Retina (tissue), 1 donor: ENCODE measurements at places on chromosomes 13 and 19.
A peak's percentile ranks its signal among the peaks of the same experiment; 100 is the strongest.

DNA sequence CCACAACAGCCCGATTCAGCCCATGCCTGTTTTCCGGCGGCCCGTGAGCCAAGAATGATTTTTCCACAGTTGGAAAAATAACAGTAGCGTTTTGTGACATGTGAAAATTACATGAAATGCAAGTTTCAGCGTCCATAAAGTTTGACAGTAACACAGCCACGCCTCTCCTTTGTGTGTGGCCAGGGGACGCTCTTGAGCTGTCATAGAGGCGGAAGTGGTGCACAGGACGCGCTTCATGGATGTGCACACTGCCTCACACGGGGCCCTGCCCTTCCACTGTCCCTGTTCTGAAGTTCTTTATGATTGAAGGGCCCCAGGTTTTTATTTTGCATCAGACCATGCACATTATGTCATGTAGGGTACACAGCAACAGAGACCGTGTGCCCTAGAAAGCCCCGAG, 12.4 kb upstream of the ELAVL1 start:
- no peak for DNase-seq

DNA sequence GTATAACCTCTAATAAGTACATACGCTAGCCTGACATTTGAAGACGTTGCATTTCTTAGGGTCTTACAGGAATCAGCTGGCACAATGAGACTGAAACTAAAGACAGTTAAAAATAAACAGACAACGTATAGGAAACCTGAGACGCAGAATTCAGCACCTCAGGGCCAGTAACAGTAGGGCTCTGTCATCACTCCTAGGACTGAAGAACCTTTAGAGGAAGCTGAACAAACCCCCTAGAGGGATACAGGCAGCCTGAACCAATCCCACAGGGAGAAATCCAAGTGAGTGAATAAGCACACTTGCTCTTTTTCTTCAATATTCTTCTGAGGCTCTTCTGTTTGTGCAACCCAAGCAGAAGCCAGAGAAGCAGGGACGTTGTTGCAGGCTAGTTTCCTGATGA, 53.9 kb upstream of the KLHL1 start:
- DNase-seq = no peak

DNA sequence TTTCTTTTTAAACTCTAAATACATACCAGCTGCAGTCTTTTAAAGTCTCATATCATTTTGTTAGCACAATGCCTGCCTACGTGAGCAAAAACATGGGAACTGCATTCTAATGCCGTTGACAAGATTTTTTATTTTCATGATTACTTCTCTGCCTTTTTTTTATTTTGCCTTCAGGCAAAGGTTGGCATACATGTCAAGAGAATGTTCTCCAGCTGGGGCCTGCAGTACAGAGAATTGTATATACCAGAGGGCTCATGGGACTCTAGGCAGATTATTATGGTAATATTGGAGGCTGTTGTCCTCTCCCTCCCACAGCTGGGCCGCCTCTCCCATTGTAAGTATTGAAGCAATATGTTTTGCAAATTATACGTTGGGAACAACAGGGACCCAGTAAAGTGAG, 53.9 kb upstream of the OBI1 start:
- no peak for DNase-seq

- DNase-seq = no peak
Observed at GRCh38 chr13:91909617-91910016, 511.2 kb downstream of the GPC5 start.

- DNase-seq = no peak
Observed at GRCh38 chr13:22077205-22077683, 406.4 kb downstream of the FGF9 start.

DNA sequence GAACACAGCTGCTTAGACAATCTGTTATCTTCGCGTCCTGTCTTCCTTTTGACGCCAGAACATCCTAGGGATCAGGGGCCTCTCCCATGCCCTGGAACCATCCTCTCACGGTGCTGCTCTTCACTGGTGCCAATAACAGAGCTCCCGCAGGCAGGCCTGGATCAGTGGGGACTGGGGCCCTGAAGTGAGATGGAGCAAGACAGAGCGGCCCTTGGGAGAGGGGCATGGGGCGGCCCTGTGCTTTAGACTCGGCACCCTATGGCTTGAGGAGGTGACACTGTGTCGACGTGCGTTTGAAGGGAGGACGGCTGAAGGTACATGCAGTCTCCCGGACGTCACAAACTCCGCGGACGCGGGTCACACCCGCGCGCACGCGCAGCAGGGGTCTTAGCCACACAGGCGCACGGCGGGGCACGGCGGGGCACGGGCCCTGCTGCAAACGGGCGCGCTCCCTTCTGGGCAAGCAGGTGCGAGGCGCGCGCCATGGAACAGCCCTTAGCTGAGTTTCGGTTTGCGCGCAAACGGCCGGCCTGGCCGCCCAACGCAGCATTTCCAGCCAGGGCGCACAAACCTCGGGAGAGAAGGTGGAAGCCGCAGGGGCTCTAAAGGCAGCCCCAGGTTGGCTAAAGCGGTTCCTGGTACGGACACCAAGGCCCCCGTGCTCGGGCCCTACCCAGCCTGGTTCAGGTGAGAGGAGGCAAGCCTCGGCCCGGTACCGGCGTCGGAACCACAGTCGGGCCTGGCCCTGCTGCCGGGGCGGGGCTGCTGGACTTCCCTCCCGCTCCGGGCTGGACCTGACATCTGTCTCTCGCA, 16.5 kb upstream of the RNF17 start:
- peak; percentile 80 for DNase-seq

DNA sequence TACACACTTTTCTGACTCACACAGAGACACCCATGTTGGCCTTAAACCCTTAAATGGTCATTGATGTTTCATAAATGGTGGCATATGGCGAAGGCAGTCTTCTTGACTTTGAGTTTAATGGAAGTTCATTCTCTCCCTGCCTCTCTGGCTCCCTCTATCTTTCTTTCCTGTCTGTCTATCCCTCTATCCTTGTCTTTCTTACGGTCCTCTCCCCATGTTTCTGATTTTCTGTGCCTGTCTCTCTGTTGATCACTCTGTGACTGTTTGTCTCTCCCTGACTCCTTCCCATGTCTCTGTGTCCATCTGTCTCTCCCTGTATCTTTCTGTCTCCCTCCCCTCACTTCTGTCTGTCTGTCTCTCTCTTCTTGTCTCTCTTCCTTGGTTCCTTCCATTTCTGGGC, 43.2 kb upstream of the SHKBP1 start:
- DNase-seq = no peak

- DNase-seq = no peak
Observed at GRCh38 chr13:30148171-30148754, 159.1 kb downstream of the KATNAL1 start.
